ENCODE measurements at places on chromosomes 3 and 15.
A peak's percentile ranks its signal among the peaks of the same experiment; 100 is the strongest.

GRCh38 chr15:60074181-60074885, 70.2 kb downstream of the FOXB1 start:
- DNase-seq: peak; percentile 38

DNA sequence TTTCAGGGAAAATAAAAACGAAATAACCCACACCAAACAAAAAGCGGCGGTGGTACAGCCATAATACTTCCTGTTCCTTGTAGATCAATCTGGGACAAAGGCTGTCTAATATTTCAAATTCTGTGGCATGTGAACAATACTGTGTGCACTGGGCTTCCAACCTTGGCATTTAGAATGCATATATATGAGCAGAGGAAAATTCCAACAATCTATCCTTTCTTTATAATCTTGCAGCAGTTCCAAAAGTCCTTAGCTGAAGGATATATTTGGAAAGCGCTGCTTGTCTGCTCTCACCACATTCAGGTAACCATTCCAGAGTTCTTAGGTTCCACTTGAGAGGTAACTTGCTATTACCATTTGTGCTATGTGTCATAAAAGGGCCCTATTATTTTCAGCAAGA, 231.8 kb downstream of the RBMS3 start:
- DNase-seq: no peak

GRCh38 chr3:196620684-196621083, 18.8 kb upstream of the NRROS start:
- no peak for DNase-seq

- peak; percentile 13 for DNase-seq
These were observed 14.2 kb downstream of the CMTM7 start for GRCh38 chr3:32405711-32406323.

DNA sequence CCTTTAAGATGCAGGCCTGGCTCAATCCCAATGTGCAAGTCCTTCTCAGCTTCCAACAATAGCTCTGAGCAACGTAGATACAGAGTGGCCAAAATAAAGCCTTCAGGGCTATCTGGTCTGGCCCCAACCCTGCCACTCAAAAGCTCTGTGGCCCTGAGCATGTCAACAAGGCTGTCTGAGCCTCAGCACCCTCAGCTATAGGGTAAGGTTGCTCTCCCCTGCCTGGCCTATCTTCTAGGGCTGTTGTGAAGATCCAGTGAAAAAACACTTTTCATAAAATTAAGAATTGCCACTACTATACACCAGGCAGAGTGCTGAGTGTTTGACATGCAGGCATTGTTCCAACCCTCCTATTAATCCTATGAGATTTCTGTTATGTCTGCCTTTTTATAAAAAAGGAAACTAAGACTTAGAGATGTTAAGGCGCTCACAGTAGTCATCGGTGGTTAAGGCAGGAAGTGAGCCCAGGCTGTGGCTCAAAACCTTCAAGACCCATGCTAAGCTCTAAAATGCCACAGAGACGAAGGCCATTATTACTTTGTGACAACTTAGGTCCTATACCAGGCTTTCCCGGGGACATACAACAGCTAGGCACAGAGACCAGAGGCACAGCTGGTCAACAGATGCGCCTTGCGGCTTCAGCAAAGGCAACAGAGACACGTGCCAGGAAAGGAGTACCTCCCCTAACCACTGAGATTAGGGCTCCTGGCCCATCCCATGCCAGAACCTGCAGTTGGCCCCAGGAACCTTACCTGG, 5.1 kb downstream of the POLG start:
- no peak for DNase-seq

Data from NCI-H345 (cell line).